ENCODE measurements at places on chromosomes 7 and 10.

GRCh38 chr7:13850185-13850752 lies 139.2 kb downstream of the ETV1 start:
- DNase-seq = peak; percentile 13

- DNase-seq = no peak
Observed at GRCh38 chr10:3889961-3890522, 105.0 kb upstream of the KLF6 start.

DNA sequence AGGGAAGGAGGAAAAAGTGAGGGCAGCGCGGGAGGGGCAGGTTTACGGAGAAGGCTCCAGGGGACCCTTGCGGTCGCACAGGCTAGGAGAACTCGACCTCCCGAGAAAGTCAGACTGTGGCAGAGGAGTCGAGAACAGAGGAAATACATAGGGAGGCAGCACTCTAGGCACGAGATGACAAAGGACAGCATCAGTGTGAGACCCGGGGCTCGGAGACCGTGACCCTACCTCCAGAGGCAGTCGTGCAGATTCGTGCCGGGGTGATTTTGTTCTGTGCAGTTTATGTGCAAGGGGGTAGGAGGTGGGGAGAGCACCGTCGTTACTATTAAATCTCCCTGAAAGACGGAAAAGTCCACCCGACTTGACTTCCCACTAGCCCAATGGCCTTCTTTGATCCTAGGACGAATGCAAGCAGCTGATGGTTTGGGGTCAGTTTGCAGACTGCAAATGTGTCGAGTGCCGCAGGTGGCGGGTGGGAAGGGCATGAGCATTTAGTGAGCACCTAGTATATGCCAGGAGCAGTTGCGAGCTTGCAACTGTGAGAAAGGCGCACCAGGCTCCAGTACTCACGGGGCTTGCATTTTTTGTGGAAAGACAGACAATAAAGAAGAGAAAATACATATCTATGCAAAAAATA lies 674 bp upstream of the OSBPL3 start:
- DNase-seq = peak; percentile 35

DNA sequence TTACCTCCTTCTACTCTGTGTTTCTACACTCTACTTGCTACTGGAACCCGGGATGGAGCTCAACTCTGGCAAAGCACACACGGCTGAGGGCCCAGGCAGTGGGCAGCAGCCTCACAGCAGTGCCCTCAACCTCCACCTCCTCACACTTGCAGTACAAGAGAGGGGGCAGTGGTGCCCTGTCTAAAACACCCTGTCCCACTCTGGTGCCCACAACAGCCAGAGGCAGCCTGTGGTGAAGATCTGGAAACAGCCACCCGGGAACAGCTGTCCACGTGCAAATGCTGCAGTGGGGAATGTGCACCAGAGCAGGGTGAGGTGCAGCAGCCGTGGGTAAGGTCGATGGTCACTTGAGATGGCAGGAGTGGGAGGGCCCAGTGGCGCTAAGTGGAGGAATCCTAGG lies 13.7 kb downstream of the MAT1A start:
- no peak for DNase-seq

- no peak for DNase-seq
Observed at GRCh38 chr7:103993551-103993950, 4.1 kb upstream of the RELN start.

DNA sequence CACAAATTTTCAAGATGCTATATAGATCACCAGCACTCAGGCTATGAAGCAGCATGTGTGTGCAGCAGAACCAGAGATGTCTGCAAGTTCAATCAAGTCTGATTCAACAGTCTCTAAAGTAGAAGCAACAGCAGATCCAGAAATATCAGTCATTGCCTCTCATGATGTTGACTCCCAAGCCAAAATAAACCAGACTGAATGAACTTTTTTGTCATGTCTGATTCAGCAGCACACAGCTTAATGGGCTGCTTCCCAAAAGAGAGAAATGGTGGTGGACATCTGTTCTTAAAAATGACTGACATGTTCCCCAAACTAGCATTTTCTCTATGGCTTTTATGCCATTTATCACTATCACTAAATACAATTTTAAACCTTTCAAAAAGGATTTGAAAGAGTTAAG lies 53.8 kb downstream of the TMEM26 start:
- no peak for DNase-seq

- DNase-seq = no peak
Observed at GRCh38 chr10:121683816-121684215, 85.6 kb upstream of the FGFR2 start.

DNA sequence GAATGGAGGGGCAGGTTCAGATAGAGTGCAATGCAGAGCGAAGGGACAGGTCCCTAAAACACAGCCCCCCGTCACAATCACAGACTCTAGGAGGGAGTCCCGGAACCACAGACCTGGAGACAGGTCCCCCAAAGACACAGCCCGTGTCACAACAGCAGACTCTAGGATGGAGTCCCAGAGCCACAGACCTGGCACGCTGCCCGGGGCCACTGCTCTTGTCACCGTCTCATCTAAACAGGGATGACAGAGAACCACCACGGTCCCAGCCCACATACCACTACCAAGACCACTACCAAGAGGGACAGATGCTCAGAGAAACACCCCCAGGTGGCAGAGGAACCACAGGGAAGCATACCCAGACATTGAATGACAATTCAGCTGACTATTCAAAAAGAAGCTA lies 183.9 kb downstream of the TCERG1L start:
- DNase-seq = no peak

DNA sequence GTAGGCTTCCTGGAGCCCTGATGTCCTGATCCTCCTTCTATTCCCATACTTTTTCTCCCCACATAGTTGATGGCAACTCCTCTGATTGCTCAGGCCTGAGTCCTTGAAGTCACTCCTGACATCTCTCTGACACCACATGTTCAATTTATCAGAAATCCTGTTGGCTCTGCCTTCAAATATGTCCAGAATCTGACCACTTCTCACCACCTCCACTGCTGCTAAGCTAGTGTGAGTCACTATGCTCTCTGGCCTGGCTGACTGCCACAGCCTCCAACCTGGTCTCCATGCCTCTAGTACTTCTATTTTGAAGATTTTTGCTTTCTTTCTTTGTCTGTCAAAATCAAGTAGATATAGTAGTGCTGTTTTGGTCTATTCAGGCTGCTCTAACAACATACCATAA lies 53.0 kb downstream of the TMEM229A start:
- DNase-seq = no peak

DNA sequence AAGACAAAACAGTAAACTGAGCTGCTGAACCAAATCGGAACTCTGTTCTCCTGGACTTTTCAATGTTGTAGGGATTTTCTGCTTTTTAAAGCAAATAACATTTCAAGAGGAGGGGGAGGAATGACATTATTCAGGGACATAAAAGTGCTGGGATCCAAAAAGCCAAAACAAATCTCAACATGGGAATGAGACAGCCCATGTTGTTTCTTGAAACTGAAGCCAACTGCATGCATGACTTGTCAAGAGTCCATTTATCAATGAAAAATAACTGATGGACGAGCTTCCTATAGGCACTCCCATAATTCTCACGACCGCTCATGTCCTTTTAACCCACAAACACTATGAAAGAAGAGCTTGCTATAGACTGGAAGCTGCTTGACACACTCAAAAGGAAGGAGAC lies 27.8 kb downstream of the FAM53B start:
- no peak for DNase-seq

All from stimulated activated CD4-positive, alpha-beta T cell treated with anti-CD3 and anti-CD28 coated beads, Interleukin-12 subunit alpha, Interleukin-12 subunit beta, amount 100 ng/mL, for 48 hours (primary cell).